Cortex of kidney (tissue), 1 donor: ENCODE measurements at places on chromosomes 5 and 9.

DNA sequence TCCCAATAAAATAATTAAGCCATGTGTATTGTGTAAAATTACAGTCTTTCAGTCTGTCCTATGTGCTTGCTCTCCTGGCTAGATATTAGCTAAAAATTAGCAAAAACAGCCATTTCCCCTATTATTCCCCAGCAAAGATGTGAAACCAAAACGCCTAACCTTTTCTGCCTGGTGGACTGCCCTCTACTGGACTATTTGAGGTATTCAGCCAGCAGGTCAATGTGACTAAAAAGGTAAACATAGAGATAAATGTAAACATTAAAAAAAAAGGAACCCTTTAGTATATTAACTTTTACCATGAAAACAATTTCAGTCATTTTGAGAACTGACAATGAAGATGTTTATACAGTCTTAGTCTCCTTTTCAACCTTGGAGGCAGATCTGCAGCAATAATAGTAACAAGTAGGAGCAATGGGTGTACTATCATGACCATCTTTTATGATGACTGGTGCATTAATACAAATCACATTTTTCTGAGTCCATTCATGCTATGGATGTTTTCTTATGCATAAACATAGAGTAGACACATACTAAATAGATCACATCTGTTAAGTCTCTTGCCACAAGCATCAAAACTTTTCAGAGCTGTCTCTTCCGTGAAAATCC is 10.1 kb downstream of the ATG12 start:
- DNase-seq, result no peak

- no peak for DNase-seq
Measured at GRCh38 chr9:137062384-137062783, 8.0 kb downstream of the SAPCD2 start.

DNA sequence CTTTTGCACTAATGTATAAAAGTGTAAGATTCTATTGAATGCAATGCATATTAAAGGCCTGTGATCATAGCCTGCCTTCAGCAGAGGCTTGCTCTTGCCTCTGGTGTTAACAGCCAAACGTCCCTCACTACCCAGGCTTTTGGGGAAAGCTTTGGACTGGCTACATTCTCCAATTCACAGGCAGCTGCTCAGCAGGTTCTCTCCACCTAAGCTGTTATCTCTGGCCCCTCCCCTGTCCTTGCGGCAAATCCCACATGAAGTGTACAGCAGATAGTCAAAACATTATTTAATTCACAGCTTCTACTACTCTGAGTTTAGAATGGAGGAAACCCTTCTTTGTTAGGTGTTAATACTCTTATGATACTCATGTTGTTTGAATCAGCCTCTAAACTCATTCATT is 45.9 kb upstream of the GADD45G start:
- no peak for DNase-seq

DNA sequence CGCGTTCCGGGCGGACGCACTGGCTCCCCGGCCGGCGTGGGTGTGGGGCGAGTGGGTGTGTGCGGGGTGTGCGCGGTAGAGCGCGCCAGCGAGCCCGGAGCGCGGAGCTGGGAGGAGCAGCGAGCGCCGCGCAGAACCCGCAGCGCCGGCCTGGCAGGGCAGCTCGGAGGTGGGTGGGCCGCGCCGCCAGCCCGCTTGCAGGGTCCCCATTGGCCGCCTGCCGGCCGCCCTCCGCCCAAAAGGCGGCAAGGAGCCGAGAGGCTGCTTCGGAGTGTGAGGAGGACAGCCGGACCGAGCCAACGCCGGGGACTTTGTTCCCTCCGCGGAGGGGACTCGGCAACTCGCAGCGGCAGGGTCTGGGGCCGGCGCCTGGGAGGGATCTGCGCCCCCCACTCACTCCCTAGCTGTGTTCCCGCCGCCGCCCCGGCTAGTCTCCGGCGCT is at the start of gene DAPK1:
DAPK1 (plus strand) TSS at position 264 of the 442 bp plus-strand sequence. CDS start 1,211 bp downstream, outside the sequence.
- no peak for DNase-seq

- DNase-seq, result no peak
Measured at GRCh38 chr5:69444127-69444754, 29.3 kb downstream of the MARVELD2 start.

- DNase-seq, result no peak
Measured at GRCh38 chr9:36470643-36471290, 70.7 kb upstream of the RNF38 start.

- no peak for DNase-seq
Measured at GRCh38 chr9:106324591-106325280, 538.2 kb upstream of the ZNF462 start.

- no peak for DNase-seq
Measured at GRCh38 chr5:73821003-73821402, 195.0 kb downstream of the ARHGEF28 start.

DNA sequence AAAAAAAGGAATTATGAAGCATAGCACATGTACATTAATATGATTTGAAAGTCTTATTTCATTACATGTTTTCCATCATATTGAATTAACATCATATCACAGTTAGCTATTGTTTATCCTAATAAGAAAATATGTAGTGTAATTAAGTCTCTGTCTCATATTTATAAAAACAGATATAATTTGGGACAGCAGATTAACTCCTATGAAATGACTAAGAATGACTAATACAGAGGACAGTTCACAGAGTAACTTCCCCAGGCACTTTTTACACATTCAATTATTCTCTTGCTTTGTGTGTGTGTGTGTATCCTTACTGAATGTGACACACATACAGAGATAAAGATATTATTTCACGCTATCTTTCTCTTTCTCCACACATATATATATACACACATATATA is 2400.9 kb upstream of the C9orf72 start:
- no peak for DNase-seq

GRCh38 chr5:14932902-14933469 is 61.4 kb upstream of the ANKH start:
- DNase-seq, result no peak

DNA sequence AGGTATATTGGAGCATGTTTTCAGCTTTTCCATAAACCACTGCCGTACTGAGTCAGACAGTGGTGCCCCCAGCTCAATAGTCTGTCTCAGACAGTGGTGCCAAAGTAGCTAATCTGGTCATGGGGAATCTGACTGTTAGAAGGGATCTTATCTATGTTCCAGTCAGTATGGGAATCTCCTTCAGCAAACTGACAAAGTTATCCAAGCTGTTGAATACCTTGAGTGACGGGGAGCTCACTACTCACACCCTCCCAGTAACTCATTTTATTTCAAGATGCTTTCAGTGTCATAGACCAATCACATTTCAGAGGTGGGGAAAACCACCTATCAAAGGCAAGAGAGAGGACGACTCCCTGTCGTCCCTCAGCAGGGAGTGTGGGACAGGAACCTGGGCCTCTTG is 18.7 kb downstream of the ANKS6 start:
- DNase-seq, result no peak

DNA sequence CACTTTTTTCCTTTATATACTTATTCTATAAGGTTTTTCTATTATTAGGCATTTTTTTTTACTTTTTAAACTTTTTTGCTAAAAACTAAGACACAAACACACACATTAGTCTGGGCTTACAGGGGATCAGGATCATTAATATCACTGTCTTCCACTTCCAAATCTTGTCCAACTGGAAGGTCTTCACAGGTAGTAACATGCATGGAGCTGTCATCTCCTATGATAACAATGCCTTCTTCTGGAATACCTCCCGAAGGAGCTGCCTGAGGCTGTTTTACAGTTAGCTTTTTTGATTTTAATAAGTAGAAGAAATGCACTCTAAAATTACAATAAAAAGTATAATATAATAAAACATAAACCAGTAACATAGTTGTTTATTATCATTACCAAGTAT is 345.5 kb upstream of the PTGER4 start:
- DNase-seq, result no peak

- DNase-seq, result no peak
Measured at GRCh38 chr9:101572316-101572715, 22.5 kb downstream of the PPP3R2 start.

- no peak for DNase-seq
Measured at GRCh38 chr9:137320555-137321384, 18.7 kb upstream of the NRARP start.
